Bronchial epithelial cell (primary cell): ENCODE measurements at places on chromosomes 1 and 21. TPM values are rescaled to one million over a fixed set of nuclear protein-coding genes. Genes with fewer than 3 reads are reported as not detected.

The FAM177B gene
- 0.38 TPM in 1 of 2 replicates, not detected in the other for total RNA-seq

The DTL gene
- total RNA-seq: 0.26 TPM in 2 replicates

The SPAG17 gene
- total RNA-seq: under 0.01 and 1.7 TPM in 2 replicates

The LCE2A gene
- total RNA-seq: not detected in 2 replicates

The KRTAP21-2 gene
- not detected in 2 replicates for total RNA-seq

The CLIC6 gene
- 0.26 TPM in 1 of 2 replicates, not detected in the other for total RNA-seq

DNA sequence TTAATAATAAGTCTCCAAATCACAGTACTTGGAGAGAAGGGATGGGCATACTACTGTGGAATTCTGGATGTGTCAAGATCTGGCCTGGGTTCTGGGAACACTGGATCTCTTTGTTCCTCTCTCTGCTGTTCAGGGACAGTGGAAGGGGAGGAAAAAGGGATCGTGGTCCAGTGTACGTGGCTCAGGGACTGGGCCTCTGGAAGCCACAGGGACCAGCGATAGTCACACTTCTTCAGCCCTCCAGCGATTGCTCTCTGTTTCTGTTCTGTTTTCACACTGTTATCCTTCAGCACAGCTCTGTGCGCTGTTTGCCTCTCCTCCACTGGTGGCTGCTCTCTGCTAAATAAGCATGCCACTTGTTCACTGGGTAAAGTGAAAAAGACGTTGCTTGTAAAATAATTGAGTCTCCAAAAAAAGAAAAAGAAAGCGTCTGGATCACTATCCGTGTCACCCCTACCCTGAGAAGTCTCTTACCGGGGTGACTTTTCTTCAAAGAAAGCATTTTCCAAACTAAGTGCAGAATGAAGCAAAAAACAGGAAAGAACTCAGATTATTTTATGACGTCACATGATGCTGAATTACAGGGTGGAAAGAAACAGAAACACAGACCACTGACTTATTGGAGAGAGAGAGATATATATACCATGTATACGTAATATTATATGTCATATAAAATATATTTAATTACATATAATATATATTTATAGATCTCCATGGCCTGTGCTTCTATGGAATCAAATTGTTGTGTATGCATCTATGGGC lies 279.4 kb downstream of the RGS7 start:
- DNase-seq: no peak

DNA sequence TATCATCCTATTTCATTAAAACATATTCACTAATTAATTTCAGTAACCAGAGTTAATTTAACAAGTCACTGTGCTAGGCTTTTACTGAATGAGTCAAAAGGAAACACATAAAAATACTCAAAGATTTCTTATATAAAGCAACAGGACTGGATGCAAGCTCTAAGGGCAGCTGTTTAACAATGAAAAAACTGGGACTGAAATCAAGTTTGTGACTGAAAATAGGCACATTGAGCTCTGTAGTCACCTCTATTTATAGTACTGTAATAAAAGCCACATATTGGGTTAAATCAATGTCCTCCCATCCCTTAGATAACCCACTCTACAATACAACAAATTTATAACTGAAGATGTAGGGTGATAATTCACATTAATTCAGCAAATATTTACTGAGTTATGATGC lies 52.4 kb downstream of the SMYD3 start:
- no peak for DNase-seq

- DNase-seq: no peak
Measured at GRCh38 chr1:80993154-80993980, 807.4 kb upstream of the ADGRL2 start.

- DNase-seq: no peak
Measured at GRCh38 chr1:198491596-198491995, 48.9 kb downstream of the ATP6V1G3 start.

DNA sequence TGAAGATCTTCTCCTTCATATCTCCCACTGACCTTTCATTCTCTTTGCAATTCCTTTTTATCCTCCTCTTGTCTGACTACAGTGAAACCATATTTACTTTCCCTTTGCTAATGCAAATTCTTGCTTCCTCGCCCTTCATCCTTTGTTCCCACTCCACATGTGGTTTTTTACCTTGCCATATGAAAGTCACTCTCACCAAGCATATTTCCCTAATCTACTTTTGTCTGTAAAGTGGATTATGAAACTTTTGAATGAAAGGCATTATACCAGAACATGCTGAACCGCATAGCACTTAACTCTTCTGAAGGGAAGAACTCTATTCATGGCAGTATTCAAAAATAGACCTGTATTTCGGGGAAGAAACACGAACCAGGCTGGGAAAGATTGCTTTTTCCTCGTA lies 8.0 kb upstream of the TMPRSS15 start:
- DNase-seq: no peak

GRCh38 chr1:22154626-22155025 lies 11.7 kb upstream of the WNT4 start:
- DNase-seq: no peak

DNA sequence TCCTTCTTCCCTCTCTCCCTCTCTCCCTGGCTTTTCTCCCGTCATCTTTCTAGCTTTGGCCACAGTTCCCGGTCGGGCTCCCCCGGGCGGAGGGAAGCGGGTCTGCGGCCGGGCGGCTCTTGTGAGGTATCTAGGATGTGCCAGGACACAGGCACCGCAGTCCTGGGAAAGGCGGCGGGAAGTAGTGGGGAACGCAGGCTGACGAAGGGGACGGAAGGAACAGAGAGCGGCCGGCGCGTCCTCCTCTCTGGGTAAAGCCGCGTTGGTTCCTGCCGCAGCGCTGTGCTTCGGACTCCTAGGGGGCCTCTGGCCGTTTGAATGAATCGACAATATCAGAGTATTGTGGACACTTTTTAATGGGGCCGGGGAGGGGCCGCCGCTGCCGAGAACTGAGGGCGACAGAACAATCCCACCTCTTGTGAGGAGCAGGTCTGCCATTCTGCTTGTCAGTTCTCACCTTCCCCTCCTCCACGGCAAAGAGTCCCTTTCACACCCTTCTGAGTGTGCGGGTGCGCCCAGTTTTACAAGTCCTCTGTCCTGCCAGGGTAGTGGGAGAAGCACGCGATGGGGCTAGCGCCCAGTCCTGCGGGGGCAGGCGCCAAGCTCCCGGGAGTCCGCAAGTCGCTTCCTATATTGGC lies 1.2 kb upstream of the LHX9 start:
- DNase-seq: peak; percentile 40
